Ascending aorta (tissue), 2 donors: ENCODE measurements at places on chromosomes 3 and 15. TPM values are rescaled to one million over a fixed set of nuclear protein-coding genes. Genes with fewer than 3 reads are reported as not detected.

HRG gene
- 6.9 TPM for total RNA-seq

P3H2 gene
- 15.6 TPM for total RNA-seq

CCDC54 gene
- total RNA-seq = not detected

- H3K36me3 ChIP-seq = no peaks in the 10 kb centered on the region
- DNase-seq = no peak
- no peaks in the 10 kb centered on the region for H3K4me1 ChIP-seq
- H3K4me3 ChIP-seq = no peak overlapping the region
Observed at GRCh38 chr3:46480491-46481195, 15.9 kb upstream of the LTF start.

CCR3 gene
- total RNA-seq = not detected

- no peak overlapping the region for H3K4me3 ChIP-seq
- H3K27ac ChIP-seq = peak overlapping the region; percentile 29
- H3K4me1 ChIP-seq = no peaks in the 10 kb centered on the region
- H3K27me3 ChIP-seq = no peaks in the 10 kb centered on the region
Observed at GRCh38 chr15:81301815-81302399, 22.0 kb downstream of the STARD5 start.

SH2D7 gene
- total RNA-seq = not detected

MYLK gene
- 196 TPM for total RNA-seq

CHL1 gene
- total RNA-seq = 0.53 TPM

GRCh38 chr3:172511783-172512762, 11.2 kb downstream of the TNFSF10 start:
- H3K4me3 ChIP-seq = no peak overlapping the region
- no peaks in the 10 kb centered on the region for H3K27me3 ChIP-seq
- no peaks in the 10 kb centered on the region for H3K4me1 ChIP-seq
- peak; percentile 77 for DNase-seq

TMCO5A gene
- total RNA-seq = not detected

- peak overlapping the region; percentile 98 for H3K27ac ChIP-seq
- peak overlapping the region; percentile 76 for H3K4me3 ChIP-seq
- peaks cover 21% of the 10 kb centered on the region for H3K4me1 ChIP-seq
- no peaks in the 10 kb centered on the region for H3K27me3 ChIP-seq
Observed at GRCh38 chr3:184314700-184315542, 515 bp downstream of the EIF4G1 start.

- no peak for DNase-seq
- H3K4me1 ChIP-seq = no peaks in the 10 kb centered on the region
- no peak overlapping the region for H3K4me3 ChIP-seq
- H3K27ac ChIP-seq = no peak overlapping the region
Observed at GRCh38 chr3:85051786-85052185, 93.0 kb downstream of the CADM2 start.

GRCh38 chr3:73409138-73409763, 215.5 kb downstream of the PDZRN3 start:
- DNase-seq = no peak
- H3K27me3 ChIP-seq = no peaks in the 10 kb centered on the region
- no peak overlapping the region for H3K27ac ChIP-seq
- H3K4me1 ChIP-seq = peaks cover 6% of the 10 kb centered on the region
- peaks cover 1% of the 10 kb centered on the region for H3K36me3 ChIP-seq

DNA sequence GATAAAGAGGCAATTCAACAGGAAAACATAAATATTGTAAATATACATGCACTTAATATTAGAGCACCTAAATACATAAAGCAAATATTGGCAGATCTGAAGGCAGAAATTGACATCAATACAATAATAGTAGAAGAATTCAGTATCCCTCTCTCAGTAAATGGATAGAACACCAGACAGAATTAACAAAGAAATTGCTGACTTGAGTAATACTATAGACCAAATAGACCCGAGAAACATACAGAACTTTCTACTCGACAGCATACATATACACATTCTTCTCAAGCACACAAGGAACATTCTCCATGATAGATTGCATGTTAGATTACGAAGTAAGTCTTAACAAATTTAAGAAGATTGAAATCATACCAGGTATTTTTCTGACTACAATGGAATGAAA, 50.2 kb downstream of the OXSM start:
- DNase-seq = no peak
- H3K27ac ChIP-seq = no peak overlapping the region
- no peaks in the 10 kb centered on the region for H3K27me3 ChIP-seq
- no peaks in the 10 kb centered on the region for H3K36me3 ChIP-seq

- H3K36me3 ChIP-seq = no peaks in the 10 kb centered on the region
- no peaks in the 10 kb centered on the region for H3K27me3 ChIP-seq
- no peak for DNase-seq
Observed at GRCh38 chr3:99315896-99316295, 322.5 kb upstream of the COL8A1 start.

VGLL3 gene
- total RNA-seq = 138 TPM

DNAH12 gene
- total RNA-seq = not detected

USP50 gene
- not detected for total RNA-seq

DGKG gene
- 11.1 TPM for total RNA-seq

DNA sequence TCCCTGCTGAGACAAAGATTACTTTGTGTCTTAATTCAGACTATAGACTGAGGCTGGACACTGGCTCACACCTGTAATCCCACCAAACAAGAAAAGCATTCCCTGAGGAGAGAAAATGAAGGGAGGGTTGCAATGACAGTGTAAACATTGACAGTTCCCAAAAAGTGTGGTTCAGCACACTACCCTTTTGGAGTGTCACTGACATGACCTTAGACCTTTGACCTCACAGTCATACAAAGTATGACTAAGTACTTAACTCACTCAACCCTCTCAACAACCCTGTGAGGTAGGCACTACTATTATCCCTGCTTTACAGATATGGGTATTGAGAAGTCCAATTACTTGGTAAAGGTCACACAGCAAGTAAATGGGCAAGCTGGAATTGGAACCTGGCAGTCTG, 341.7 kb downstream of the LRRC3B start:
- H3K4me1 ChIP-seq = no peaks in the 10 kb centered on the region
- no peak overlapping the region for H3K27ac ChIP-seq
- no peaks in the 10 kb centered on the region for H3K36me3 ChIP-seq
- no peak overlapping the region for H3K4me3 ChIP-seq
- no peak for DNase-seq
